SW 1271 (cell line): ENCODE measurements at places on chromosomes 7 and 10.

GRCh38 chr7:123004931-123005330 is 9.4 kb upstream of the TAS2R16 start:
- DNase-seq: no peak

DNA sequence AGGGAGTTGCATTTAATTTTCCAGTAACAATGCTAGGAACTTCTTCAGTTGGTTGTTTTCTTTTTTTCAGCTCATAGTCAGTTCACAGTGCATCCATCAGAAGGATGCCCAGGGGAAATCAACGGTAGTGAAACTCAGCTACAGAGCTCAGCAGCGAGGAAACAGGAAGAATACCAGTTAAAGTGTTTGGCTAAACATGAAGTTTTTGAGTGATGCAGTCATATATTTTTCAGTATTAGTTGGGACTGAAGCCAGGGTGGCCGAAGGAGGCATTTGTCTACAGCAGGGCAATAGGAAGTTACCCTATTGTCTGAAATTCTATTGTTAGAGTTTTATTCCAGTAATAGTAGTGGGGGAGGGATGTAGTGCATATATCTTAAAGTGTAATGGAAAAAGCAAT is 45.3 kb upstream of the MALRD1 start:
- no peak for DNase-seq

DNA sequence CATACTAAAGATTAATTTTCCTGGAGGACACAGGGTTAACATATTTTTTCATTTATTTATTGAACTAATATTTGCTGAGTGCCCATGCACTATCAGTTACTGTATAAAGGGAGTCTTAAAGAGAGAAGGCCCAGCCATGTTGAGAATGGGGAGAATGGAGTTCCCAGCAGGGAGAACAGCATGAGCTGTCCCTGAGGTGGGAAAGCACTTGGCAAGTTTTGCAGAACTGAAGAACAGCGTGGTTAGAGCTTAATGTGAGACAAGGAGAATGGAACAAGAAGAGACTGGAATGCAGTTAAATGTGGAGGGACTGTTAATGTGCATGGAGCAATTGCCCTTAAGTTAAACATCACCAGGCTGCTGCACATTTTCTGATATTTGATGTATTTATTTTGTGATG is 435.4 kb downstream of the SUGCT start:
- DNase-seq: no peak

- DNase-seq: peak; percentile 71
Measured at GRCh38 chr7:55641273-55641691, 69.0 kb upstream of the VOPP1 start.

DNA sequence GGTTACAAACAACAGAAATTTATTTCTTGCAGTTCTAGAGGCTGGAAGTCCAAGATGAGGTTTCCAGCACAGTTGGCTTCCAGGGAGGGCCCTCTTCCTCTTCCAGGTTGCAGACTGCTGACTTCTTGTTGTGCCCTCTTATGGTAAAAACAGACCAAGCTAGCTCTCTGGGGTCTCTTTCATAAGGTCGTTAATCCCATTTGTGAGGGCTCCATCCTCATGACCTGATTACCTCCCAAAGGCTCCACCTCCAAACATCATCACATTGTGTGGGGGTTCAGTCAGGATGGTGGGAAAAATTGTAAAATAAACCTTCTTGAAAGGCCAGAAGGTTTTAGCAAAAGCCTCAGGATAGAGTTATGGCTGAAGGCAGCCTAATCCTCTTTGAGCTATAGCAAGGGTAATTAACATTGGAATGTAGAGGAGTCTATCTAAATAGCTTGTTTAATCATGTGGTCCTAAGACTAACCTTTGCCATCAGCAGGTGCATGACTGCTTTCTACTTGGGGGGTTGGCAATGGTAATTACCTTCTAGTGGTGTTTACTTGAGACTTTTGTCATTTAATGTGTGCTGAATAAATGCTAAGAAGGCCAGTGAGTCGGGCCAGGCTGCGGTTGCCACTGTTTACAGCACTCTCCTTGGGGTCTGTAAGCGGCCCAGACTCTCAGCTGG is 80.8 kb downstream of the PPP1R17 start:
- DNase-seq: no peak

- DNase-seq: no peak
Measured at GRCh38 chr7:76173566-76174205, 28.0 kb upstream of the SRRM3 start.

DNA sequence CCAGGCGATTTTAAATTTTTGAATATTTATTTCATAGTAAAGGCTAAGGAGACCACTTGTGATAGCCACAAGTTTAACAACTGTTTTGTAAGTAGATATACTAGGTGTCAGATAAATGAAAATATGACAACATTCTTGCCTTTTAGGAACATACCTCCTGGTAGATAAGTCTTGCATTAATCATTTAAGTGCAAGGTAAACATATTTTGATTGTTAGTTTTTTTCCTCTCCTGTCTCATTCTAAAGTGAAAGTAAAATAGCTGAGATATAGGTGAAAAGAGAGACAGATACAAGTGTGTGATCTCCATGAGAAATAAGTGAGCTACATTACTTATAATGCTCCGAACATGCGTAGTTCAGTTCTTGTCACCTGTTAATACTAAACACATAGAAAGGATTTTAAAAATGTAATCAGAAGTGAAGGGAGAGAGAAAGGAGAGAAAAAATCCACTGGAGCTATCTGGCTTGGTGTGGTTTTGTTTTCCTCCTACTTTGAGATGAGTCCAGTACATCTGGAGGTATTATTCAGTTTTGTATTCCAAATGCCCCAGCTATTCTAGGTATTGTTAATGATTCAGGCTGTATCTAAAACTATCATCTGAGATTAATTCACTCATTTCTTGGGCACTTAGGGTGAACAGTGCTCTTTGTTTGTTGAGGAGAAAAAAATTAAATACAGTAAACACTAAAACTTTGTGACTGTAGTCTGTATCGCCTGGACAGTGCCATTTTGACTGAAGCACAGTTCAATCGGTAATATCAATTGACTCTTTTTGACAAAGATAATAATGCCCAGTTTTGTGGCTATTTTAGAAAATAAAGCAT is 21.2 kb downstream of the GLCCI1 start:
- no peak for DNase-seq

DNA sequence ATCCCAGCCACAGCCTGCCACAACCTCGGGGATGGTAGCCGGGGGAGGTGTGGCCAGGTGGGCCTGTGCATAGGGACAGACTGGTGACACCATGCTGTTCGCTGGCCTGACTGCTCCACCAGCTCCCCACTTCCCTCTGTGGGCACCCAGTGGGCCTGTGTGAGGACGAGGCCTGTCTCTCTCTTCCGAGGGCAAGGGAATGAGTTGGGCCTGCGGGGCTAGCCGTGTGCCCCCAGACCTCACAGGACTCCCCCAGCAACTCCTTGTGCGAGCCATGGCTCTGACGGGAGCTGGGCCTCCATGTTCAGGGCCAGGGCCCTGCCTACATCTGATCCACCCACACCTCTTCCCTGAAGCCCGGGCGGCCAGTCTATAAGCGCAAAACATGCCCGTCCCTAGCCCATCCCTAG is 40.5 kb downstream of the PWWP2B start:
- no peak for DNase-seq

DNA sequence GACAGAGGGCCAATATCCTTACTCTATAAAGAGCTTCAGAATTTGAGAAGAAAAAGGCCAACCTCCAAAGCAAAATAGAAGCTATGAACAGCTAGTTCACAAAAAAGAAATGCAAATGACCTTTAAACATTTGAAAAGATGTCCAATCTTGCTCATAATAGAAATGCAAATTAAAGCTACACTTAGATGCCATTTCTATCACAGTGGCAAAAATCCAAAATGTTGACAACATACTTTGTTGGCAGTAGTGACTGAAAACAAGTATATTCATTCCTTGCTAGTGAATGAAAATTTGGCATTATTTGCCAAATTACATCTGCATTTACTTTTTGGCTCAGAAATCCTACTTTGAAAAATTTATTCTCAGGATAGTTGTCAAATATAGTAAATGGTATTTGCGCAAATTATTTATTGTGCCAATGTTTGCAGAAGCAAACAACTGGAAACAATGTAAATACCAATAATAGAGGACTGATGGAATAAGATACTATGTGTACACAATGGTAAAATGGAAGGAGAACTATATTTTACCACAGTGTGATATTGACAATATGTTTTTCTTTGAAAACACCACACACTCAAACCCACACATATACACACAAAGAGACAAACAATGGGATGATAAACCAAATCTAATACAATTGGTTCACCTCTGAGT is 9.4 kb downstream of the TMEM106B start:
- no peak for DNase-seq

GRCh38 chr7:2106924-2107323 is 125.8 kb downstream of the MAD1L1 start:
- DNase-seq: no peak

GRCh38 chr10:84342584-84342983 is 14.2 kb downstream of the CCSER2 start:
- no peak for DNase-seq

- DNase-seq: no peak
Measured at GRCh38 chr7:21542891-21543527, at the start of gene DNAH11. TSS of gene DNAH11 (plus strand) at chr7:21543039. CDS start at chr7:21543246, 207 bp downstream.

DNA sequence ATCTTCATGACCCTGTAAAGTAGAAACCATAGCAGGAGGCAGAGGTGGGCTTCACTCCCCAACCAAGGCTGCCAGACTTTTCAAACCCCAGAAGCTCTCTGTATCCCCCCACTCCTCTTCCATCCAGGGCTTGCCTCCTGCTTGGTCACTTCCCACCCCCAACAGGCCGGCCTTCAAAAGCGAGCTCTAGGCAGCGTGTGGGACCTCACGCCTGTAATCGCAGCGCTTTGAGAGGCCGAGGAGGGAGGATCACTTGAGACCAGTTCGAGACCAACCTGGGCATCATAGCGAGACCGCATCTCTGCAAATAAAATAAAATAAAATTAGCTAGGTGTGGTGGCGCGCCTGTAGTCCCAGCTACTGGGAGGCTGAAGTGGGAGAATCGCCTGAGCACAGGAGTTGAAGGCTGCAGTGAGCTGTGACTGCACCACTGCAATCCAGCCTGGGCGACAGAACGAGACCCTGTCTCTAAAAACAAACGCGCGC is 743 bp upstream of the POR start:
- no peak for DNase-seq

DNA sequence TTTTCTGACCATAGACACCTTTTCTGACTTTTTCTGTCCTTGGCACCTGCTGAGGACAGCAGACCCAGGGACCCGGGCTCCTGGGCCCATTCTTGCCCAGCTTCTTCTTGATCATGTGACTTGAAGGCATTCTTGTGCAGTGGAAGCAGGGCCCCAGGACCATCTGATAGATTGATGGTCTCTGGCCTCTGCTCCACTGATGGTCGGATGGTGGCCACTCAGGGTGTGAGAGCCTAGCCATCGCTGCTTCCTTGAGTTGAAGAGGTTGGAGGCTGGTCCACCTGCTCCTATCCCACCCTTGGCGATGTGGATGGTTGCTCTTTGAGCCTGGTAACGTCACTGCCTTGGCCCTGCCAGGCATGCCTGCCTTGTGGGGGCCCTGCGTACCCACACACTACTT is 37.8 kb upstream of the ZNF716 start:
- DNase-seq: no peak

DNA sequence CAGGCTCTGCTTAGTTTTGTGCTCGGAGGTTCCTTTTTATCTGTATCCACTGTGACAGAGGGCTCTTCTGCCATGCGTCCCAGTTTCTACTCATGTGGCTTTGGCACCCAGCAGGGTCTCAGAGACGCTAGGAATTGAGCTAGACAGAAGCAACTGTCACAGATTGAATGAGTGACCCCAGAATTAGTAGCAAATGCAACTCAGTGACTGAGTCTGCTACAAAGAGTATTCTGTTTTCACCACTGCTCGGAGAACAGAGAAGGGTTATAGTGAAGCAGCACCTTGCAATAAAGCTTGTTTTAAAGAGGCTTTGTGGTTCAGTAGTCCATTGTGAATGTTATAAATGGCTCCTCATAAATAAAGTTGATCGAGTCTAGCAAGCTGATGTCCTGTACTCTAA is 113.2 kb downstream of the DNAH11 start:
- DNase-seq: no peak

DNA sequence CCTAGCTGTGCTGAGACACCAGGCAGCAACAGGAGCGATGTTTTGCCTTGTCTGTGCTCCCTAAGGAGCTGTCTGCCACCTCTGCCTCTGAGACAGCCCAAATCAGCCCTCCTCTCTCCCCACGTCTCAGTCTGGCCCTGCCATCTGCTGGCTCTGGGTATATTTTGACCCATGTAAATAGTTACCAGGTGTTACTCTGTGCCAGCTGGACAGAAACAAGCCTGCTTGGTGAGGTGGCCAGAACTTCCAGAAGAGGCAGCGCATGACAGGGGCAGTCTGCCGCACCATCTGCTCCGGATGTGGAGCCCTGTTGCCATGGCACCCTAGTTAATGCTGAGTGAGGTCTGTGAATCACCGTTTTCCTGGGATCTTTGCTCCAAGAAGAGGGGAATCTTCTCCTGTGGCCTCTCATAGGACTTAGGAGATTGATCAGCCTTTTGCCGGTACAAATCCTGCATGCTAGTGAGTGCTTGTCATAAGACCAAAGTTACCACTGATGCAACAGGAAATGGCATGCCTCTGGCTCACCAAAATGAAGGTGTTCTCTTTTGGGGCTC is 31.8 kb downstream of the GSTO2 start:
- DNase-seq: no peak
